IPS DF 19.7 (cell line): ENCODE measurements at places on chromosomes 13 and 19.

DNA sequence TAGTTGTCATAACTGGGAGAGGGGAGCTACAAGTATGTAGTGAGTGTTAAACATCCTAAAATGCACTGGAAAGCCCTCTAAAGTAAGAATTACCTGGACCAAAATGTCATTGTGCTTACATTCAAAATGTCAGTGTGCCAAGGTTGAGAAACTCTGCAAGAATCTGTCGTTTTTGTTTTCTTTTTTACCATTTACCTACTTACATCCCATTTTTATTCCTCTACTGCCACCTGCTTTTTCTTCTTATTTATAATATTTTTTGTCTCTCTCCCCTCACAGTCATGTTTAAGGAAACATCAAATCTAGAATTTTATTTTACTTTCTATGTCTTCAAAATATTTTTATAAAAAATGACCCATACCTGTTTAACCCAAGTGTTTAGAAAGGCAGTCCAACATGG is 226.4 kb downstream of the PCDH17 start:
- no peak for DNase-seq

GRCh38 chr19:18657590-18658365 is 20.9 kb downstream of the KLHL26 start:
- DNase-seq = no peak

- DNase-seq = no peak
These were observed 1487.2 kb upstream of the PRR20A start for GRCh38 chr13:55653497-55653896.

DNA sequence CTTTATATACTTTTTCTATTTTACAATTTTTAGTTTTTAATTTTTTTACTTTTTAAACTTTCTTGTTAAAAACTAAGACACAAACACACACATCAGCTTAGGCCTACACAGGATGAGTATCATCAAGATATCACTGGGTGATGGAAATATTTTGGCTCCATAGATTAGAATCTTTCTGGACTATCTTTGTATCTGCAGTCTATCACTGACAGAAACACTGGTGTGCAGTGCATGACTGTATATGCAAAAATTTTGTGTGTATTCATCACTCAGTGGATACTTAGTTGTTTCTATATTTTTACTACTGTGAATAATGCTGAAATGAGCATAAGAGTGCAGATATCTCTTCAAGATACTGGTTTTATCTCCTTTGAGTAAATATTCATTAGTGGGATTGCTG is 68.0 kb upstream of the GPC6 start:
- no peak for DNase-seq

DNA sequence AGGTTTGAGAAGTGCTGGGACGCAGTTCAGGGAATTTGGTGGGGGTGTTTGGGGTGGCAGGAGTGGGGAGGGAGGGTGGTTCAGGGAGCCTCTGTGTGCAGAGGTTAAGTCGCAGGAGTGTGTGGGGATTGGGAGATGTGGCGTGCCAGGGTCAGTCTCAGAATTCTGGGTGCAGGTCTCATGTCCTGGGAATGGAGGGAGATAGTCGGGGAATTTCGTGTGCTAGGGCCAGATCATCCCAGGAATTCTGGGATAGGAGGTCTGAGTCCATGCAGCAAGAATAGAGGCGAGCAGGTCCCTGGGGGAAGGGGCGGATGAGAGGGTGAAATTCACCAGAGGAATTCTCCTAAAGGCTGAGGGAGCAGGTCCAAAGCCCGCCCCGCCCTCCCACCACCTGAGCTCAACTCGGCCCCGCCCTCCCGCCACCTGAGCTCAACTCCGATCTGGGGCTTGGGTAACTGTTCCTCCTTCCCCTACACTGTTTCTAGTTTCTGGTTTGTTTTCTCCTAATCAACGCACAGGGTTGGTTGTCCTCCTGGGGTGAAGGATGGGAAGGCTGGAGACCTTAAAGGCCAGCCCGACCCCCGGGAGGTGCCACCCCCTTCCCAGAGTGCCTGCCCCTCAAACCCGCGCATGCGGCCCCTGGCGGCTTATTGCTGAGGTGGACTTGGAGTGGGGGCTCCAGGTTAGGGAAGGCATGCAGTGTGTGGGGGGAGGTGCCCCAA is 15.2 kb downstream of the KCNC3 start:
- no peak for DNase-seq

DNA sequence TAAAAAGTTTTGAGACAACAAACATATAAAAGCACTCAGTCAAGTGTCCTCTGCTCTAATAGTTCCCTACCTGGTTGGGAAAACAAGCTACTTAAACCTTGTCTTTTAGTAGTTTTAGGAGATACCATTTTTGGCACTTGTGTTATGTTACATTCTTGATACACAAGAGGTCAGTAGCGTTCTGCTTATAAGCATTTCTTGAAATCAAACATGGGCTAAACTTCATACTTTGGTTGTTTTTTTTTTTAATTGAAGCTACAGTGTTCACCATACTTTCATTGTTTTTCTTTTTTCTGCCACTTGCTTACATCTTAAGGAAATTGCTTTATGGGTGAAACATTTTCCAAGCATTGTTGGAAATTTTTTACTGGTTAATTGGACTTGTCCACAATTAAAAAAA is 12.9 kb downstream of the NHLRC3 start:
- no peak for DNase-seq

- no peak for DNase-seq
These were observed 685 bp downstream of the TCF3 start for GRCh38 chr19:1651568-1652291.

- DNase-seq = no peak
These were observed 8.6 kb upstream of the NUP62 start for GRCh38 chr19:49937750-49938381.

GRCh38 chr19:38003438-38004185 is 96.6 kb downstream of the SIPA1L3 start:
- no peak for DNase-seq

DNA sequence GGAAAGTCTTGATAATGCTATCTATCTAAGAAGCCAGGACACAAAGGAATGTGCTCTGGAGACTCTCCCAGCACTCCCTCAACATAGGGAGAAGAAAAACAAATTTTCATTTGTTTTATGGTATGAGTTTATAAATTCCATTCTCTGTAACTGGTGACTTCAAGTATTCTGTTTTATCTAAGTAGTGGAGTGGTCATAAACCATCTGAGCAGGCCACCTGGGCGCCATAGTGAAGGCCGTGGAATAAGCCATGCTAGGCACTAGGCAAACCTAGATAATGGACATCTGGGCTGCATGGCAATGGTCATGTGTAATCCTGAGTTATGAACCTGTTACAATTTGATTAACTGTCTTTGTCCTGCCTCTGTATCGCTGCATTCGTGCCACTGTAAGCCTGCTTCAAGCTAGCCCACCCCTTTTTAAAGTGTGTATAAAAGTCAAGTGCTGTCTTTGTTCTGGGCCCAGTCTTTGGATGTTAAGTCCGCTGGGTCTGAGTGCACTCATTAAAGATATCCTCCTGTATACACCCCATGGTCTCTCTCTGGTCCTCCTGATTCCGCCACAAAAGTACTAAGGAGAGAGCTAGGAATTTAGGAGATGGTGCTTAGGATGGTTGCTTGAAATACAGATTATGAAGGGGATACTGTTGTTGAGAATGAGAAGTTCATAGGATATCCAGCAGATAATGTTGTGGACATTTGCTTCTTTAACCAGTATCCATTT is 13.2 kb downstream of the GTF2F2 start:
- no peak for DNase-seq

DNA sequence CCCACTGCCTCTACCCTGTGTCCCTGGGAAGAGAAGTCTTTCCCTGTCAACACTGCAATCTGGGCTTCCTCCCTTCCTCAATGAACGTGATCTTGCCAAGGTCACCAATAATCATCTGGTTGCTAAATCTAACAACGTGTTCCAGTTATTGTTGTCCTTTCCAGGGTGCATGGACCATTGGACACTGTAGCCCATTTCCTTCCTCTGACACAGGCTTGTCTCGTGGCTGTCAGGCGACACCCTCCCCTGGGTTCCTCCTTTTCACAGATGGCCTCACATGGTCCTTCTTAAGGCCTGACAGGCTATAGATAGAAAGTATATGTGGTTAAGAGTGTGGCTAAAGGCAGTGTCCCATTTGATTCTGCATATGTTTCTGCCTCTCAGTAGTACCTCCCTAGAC is 67.7 kb upstream of the STARD13 start:
- no peak for DNase-seq

DNA sequence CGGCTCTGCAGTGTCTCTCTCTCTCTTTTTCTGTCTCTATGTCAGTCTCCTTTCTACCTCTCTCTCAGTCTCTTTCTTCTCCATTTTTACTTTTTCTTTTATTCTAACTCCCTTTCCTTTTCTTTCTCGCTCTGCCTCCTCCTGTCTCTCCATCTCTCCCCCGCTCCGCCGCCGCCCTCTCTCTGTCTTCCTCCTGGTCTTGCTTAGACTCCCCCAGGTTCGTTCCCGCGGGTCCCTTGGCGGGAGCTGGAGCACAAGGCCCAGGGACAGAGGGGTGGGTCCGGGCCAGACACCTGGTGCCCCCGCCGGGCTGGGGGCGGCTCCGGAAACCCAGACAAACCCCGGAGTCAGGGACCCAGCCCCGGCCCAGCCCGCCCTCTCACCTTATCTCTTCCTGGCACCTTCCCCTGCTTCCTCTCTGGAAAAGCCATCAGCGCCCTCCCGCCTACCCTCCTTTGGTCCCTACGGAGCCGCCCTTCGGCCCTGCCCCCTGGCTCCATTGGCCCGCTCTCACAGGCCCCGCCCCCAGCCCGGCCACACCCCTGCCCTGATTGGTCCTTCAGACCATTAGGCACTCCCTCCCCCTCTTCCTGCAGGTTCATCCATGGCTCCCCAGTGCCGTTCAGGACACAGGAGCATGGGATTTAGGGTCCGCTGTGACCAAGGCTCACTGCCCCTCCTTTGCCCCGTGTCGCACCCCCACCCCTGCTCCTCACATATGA is 15.4 kb upstream of the NOP53 start:
- DNase-seq = no peak

GRCh38 chr13:33992881-33993336 is 175.0 kb downstream of the RFC3 start:
- DNase-seq = no peak

DNA sequence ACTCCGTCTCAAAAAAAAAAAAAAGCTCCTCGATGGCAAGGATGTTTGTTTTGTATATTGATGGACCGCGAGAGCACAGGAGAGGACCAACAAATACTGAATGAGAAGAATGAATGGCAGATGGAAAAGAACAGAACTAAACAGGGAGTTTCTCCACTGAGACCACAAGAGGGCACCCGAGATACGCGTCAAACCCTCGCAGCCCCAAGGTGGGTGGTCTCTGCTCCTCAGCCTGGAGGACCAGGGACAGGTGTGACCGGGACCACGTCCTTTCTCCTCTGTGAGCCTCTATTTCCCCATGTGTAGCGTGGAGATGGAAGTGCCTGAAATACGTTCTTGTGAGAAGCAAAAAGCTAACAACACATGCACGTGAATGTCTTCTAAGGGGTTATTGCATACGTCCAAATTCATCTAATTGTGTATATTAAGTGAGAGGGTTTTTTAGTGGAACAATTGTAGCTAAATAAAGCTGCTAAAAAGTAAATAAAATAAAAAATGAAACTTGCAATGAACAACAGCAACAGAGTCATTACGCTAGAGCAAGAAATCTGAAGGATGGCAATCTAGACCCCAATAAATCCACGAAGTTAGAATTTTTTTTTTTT is 8.3 kb upstream of the CDC42EP5 start:
- DNase-seq = peak; percentile 61

GRCh38 chr19:45996933-45997332 is 1.7 kb downstream of the CCDC61 start:
- DNase-seq = no peak

- no peak for DNase-seq
These were observed 94.6 kb upstream of the DIAPH3 start for GRCh38 chr13:60258349-60258748.

- DNase-seq = no peak
These were observed 407.2 kb downstream of the GPC5 start for GRCh38 chr13:91805605-91806004.

GRCh38 chr13:53068585-53069520 is 40.2 kb downstream of the OLFM4 start:
- DNase-seq = no peak

DNA sequence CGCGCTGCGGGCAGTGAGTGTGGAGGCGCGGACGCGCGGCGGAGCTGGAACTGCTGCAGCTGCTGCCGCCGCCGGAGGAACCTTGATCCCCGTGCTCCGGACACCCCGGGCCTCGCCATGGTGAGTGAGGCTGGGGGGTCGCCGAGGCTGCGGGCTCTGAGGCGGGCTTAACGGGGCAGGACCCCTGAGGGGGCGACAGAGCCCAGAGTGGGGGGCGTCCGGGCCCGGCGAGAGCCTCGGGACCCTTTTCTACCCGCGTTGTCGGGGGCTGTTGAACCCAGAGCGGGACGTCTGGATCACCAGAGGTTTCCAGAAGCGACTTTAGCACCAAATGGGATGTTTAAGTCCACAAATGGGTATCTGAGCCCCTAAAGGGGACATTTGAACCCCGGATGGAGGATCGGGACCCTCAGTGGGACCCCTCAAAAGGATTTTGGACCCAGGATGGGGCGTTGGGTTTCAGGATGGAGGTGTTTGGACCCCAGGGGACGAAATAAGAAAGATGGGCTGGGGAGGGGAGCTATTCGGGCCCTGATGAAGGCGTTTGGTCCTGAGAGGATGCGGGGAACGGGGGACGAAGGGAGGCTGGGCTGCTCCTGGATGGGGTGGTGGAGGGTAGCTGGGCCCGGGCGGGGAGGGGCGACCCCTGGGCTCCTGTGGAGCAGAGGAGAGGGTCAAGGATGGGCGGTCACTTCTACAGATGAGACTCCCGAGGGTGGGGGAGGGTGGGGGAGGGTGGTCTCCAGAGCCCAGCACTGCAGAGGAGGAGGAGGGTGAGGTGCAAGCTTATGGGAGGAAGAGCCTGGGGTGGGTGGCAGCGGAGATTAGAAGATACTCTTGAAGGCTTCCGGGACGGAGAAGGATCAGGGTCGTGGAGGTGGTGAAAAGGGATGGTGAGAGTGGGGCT is at the start of gene CALM3:
Gene CALM3, plus strand, starts transcription at position 13 of the 907 bp plus-strand sequence. Its CDS starts 105 bp downstream, at position 118.
- DNase-seq = no peak

- no peak for DNase-seq
These were observed 25.3 kb upstream of the OR10H2 start for GRCh38 chr19:15702534-15702930.

DNA sequence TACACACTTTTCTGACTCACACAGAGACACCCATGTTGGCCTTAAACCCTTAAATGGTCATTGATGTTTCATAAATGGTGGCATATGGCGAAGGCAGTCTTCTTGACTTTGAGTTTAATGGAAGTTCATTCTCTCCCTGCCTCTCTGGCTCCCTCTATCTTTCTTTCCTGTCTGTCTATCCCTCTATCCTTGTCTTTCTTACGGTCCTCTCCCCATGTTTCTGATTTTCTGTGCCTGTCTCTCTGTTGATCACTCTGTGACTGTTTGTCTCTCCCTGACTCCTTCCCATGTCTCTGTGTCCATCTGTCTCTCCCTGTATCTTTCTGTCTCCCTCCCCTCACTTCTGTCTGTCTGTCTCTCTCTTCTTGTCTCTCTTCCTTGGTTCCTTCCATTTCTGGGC is 43.2 kb upstream of the SHKBP1 start:
- no peak for DNase-seq

DNA sequence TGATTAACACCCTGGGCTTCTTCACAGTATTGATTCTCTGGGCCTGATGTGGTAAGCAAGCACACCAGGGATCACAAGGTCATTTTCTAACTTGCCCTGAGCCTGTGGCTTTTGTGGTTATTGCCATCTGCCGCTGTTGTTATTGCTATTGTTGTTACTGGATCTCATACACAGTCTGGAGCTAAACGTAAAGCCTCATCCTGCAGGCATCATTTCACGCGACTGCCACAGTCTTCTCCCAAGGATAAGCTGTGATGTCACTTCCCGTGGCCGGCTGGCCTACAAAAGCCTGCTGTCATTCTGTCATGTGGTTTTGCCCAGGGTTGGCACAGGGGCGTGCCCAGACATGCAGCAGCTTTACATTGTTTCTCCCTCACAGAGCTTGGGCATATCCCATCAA is 154.0 kb upstream of the GPR12 start:
- no peak for DNase-seq

- DNase-seq = no peak
These were observed 279.6 kb downstream of the SLC7A1 start for GRCh38 chr13:29315847-29316246.
